ENCODE measurements at places on chromosomes 1 and 21.

GRCh38 chr1:22343456-22344328 is 108.0 kb upstream of the ZBTB40 start:
- no peak for DNase-seq

- no peak for DNase-seq
Observed at GRCh38 chr1:236727521-236727920, 41.2 kb downstream of the ACTN2 start.

DNA sequence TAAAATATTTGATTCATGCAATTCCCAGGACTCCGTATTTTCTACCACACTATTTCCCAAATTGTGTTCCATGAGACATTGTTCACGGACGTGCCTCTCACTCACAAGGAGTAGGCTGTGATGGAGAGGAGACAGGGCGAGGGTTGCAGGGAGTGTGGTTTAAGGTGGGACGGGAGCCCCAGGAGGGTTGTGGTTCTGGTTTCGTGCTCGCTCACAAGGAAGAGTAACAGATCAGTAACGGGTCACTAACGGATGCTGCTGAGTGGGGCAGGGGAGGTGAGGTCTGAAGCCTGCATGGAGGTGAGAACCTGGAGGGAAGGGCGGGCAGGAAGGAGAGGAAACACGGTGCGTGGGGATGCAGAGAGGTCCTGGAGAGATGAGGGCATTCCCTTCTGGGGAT is 28.8 kb downstream of the TFF3 start:
- DNase-seq = no peak

GRCh38 chr1:71014178-71014579 is 33.4 kb downstream of the PTGER3 start:
- DNase-seq = no peak

GRCh38 chr1:28926629-28927265 is 12.4 kb downstream of the EPB41 start:
- no peak for DNase-seq

- DNase-seq = no peak
Observed at GRCh38 chr1:17258116-17258757, 9.3 kb downstream of the PADI3 start.

Measured in activated naive CD4-positive, alpha-beta T cell treated with anti-CD3 and anti-CD28 coated beads, Interleukin-2, amount 50 U/mL, for 72 hours (primary cell).